ENCODE measurements at places on chromosomes 7 and 10.

- no peak for DNase-seq
Observed at GRCh38 chr7:7798510-7798909, 80.1 kb upstream of the RPA3 start.

DNA sequence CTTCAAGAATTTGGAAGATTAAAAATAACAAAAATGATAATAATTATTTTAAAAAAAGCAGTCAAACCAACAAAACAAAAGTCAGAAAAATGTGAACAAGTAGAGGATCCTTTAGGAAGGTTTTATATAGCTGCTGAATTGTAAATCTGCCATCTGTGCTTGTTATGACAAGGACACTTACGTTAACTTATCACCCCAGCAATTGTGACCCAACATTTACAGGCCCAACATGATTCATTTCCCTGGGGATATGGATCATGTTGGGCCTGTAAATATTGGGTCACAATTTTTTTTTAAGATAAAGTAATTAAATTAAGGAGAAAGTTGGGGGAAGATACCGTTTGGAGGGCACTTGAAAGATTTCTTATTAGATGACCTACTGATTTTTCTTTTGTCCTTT lies 261.4 kb upstream of the HABP2 start:
- no peak for DNase-seq

DNA sequence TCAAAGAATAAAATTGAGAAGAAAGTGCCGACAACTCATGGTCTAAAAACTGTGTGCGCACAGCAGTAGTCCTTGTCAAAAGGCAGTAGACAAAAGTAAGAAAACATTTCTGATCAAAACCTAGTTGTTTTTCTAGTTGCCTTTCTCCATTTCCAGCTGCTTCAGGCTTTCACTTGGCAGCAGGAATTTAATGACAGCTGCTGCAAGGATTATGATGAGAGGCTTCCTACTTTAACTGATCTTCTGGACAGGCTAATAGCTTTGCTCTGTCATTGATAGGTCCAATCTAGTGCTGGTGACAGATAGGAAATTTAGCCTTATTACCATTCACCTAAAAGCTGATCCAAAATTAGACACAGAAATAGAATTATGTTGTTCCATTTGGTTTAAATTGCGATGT lies 110.7 kb upstream of the SEMA3C start:
- DNase-seq = no peak

- DNase-seq = peak; percentile 87
Observed at GRCh38 chr10:32346551-32347362, at the start of gene EPC1. Gene EPC1 (minus strand): TSS chr10:32347158. CDS start chr10:32346915, 243 bp downstream.

DNA sequence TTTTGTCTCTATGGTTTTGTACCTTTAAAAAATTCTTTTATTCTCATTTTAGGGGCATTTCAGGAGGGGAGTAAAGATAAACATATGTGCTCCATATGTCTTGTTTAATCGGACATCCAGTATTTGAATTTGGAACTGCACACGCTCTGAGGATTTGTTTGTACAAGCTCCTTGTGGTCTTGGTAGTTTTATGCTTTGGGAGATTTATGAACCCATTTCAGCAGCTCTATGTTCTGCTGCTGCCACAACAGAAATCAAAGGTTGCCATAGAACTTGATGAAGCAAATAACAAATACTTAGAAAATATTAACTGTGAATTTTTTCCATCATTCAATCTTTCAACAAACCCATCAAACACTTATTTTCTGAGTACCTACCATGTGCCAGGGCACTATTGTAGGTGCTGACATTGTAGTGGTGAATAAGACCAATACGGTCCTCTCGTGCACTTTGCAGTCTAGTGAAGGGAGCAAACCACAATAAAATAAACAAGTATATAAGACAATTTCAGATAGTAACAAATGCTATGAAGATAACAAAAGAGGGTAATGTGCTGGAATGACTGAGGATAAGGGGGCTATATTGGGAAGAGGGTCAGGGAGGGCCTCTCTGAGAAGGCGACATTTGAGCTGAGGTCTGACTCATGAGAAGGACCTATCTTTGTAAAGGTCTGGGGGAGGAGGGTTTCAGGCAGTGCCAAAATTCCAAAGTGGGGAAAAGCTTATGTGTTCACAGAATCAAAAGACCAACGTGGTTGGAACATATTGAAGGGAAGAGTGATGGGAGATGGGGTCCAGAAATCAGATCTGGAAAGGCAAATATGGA lies 30.4 kb downstream of the MYPN start:
- no peak for DNase-seq

DNA sequence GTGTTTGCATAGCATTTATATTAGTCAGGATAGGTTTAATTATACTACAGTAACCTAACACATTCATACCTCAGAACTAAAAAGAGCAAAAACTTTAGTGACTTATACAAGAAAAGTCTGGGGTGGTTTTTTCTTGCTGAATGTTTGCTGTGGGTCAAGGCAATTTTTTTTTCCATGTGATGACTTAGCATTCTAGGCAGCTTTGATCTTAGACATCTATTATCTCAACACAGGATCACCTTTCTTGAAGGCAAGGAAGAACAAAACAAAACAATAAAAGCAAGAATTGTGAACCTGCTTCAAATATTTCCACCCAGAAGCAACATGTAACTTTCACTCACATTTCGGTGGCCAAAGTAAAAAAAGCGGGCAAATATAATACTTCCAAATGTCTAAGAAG lies 20.7 kb upstream of the CBLL1 start:
- DNase-seq = no peak

GRCh38 chr10:25017661-25018060 lies 1.2 kb downstream of the THNSL1 start:
- peak; percentile 20 for DNase-seq

- DNase-seq = no peak
Observed at GRCh38 chr7:155355176-155355575, 57.5 kb downstream of the INSIG1 start.

- DNase-seq = no peak
Observed at GRCh38 chr10:26057466-26057865, 123.4 kb downstream of the MYO3A start.

- no peak for DNase-seq
Observed at GRCh38 chr10:44937196-44938005, 22.2 kb upstream of the RASSF4 start.

GRCh38 chr7:130341882-130342281 lies 2.7 kb upstream of the CPA5 start:
- no peak for DNase-seq

DNA sequence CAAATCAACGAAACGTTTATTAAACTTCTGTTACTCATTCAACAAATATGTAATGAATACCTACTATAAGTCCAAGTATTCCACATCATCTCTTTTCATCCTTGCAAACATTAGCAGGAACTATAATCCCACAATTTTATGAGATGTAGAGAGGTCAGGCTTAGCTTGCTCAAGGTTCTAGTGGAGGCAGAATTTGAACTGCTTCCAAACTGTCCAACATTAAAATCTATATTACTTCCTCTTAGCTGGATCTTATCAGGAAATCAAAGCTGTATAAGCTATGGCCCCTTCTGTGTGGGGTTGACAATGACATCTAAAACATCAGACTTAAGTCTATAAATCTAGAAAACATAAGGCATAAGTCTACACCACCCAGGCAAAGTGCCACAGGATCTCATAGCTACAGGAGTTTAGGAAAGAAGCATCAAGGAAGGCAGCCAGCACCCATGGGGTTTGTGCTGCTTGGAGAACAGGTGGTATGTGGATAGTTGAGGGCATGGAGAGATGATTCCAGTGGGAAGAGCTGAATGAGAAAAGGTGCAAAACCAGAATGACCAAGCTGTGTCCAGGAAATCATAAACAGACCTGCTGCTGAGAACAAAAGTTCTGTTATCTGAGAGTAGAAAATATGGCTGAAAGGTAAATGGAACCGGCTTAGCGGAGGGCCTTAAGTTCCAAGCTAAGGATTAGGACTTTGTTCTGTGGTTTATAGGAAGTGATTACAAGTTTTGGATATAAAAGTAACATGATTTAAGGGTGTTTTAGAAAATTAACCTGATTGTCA lies 34.5 kb downstream of the PAPSS2 start:
- peak; percentile 6 for DNase-seq

GRCh38 chr7:40544871-40545303 lies 410.1 kb downstream of the SUGCT start:
- no peak for DNase-seq

DNA sequence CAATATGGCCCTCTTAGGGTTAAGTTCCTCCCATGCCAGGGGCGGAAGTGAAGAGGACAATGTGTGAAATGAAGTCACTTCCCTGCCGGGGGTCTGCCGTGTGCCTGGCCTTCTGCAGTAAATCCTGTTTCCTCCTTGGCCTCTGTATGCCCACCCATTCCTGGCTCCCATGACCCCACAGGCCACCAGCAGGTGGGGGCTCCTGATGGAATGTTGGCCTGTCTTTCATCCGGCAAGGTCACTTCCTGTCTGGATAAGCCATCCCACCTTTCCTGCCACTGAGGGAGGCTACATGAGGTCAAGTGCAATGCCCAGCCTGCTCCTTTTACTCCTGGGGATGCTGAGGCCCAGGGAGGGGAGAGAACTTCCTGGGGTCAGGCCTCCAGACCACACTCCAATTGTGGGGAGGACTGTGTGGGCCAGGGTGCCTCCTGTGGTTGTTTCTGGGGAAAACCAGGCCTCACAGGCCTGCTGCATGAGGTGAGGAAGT lies 22.3 kb downstream of the PALD1 start:
- DNase-seq = no peak

- no peak for DNase-seq
Observed at GRCh38 chr10:28587270-28587969, 54.5 kb downstream of the WAC start.

- no peak for DNase-seq
Observed at GRCh38 chr10:15735763-15736162, 16.0 kb upstream of the ITGA8 start.

GRCh38 chr7:17487343-17487742 lies 188.9 kb downstream of the AHR start:
- no peak for DNase-seq

GRCh38 chr7:28140979-28141378 lies 39.6 kb downstream of the JAZF1 start:
- no peak for DNase-seq

GRCh38 chr10:79061441-79062315 lies 7.1 kb upstream of the ZMIZ1 start:
- DNase-seq = no peak

GRCh38 chr10:62826273-62826672 lies 10.1 kb upstream of the EGR2 start:
- peak; percentile 64 for DNase-seq

GRCh38 chr7:17371671-17372524 lies 73.4 kb downstream of the AHR start:
- no peak for DNase-seq

GRCh38 chr10:33481184-33481583 lies 146.7 kb upstream of the NRP1 start:
- no peak for DNase-seq

DNA sequence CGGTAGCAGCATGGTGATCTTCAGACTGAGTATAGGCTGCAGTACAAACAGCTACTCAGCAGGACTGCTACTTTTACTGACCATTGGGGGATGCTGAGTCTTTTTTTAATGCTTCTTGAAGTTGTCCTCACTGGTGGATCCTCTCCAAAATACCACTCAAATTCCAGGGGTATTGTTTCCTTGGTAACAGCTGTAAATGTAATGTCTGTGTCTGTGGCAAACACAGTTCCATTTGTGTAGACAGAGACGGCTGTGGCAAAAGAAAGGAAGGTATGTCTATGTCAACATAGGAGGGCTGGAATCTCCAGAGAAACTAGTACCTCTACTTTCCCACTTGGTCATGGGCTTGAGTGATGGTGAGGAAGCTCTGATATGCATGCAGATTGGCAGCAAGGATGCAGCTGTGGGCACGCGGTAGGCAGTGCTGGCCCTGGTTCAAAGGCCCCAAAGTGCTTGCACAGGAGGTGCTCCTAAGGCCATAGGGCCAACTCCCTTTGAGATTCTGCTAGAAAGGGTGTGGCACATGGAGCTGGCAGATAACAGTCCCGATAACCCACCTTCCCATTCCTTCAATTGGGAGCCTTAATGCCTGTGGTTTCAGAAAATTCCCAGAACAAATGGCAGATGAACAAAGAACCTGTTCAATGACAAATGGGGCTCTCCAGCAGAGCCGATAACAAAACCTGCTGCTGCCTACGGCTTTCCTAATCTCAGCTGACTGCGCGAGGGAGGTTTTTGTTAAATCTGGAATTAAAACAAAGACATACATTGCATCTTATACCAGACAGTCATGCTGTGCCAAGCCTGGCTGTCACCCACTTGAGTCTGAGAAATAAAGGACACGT lies 43.0 kb downstream of the PKD1L1 start:
- DNase-seq = no peak

DNA sequence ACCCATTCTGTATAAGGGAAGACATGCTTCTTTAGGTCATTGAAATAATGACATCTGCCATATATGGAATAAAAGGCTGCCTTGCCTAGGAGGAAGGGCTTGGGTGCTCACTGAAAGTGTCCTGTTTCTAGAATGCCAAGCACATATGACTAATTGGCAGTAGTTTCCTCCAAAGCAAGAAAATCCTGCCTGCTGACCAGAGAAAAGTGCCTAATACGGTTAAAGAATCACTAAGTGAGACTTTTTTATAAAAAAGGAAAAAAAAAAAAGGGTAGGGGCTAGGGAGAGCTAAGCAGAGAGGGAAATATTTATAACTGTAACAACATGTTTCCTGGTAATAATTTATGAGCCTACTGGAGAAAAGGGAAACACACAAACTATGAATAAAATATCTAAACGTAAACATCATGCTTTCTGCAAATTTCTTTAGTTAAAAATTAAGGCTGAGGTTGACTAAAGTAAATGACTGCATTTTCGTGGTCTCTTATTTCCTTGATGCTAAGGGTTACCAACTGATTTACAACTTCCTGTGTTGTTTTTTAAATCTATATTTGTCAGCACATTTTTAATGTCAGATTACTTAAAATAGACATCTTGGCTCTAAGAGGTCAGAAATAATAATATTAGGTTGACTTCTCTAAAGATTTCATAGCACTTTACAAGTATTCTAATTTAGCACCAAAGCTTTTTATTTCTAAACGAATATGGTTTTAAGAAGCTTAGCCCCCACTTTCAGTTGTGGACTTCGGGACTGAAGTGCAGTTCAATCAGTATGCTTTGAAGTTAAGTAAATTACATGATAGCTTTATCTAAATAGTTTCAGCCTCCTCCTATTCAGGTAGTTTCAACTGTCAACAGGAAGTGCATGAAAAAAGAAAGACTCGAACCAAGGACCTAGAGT lies 89.6 kb downstream of the CABCOCO1 start:
- DNase-seq = peak; percentile 68

DNA sequence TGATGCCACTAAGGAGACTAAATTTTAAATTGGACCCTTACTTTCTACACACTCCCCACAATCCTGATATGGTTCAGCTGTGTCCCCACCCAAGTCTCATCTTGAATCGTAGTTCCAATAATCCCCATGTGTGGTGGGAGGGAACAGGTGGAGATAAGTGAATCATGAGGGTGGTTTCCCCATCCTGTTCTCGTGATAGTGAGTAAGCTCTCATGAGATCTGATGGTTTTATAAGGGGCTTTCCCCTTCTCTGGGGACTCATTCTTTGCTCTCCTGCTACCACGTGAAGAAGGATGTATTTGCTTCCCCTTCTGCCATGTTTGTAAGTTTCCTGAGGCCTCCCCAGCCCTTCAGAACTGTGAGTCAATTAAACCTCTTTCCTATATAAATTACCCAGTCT lies 18.4 kb upstream of the BET1 start:
- DNase-seq = no peak

Data from KBM-7 (cell line).